Activated naive CD4-positive, alpha-beta T cell (primary cell): ENCODE measurements at places on chromosomes 12 and 14.
A peak's percentile ranks its signal among the peaks of the same experiment; 100 is the strongest.

- DNase-seq = no peak
These were observed 111.2 kb downstream of the MYRFL start for GRCh38 chr12:69936214-69936731.

DNA sequence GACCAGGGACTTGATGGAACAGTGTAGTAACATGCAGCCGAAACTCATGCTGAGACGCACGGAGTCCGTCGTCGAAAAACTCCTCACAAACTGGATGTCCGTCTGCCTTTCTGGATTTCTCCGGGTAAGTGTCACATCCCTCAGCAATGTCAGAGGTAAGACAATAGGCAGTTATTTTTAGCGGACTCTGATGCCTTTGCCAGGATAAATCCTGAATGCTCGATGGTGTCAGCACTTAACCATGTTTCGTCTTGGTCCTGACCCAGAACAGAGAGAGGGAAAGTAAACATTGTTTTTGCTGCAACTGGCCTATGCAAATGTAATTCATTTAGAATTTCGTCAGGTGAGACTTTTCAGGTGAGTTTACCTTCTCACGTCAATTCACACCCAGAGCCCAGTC is 112.3 kb downstream of the PLXNC1 start:
- DNase-seq = no peak

- DNase-seq = no peak
These were observed 165.9 kb upstream of the AMIGO2 start for GRCh38 chr12:47245623-47246022.

GRCh38 chr14:61566537-61567225 is 128.6 kb upstream of the HIF1A start:
- no peak for DNase-seq

GRCh38 chr12:29569132-29569757 is 71.8 kb upstream of the OVCH1 start:
- no peak for DNase-seq

DNA sequence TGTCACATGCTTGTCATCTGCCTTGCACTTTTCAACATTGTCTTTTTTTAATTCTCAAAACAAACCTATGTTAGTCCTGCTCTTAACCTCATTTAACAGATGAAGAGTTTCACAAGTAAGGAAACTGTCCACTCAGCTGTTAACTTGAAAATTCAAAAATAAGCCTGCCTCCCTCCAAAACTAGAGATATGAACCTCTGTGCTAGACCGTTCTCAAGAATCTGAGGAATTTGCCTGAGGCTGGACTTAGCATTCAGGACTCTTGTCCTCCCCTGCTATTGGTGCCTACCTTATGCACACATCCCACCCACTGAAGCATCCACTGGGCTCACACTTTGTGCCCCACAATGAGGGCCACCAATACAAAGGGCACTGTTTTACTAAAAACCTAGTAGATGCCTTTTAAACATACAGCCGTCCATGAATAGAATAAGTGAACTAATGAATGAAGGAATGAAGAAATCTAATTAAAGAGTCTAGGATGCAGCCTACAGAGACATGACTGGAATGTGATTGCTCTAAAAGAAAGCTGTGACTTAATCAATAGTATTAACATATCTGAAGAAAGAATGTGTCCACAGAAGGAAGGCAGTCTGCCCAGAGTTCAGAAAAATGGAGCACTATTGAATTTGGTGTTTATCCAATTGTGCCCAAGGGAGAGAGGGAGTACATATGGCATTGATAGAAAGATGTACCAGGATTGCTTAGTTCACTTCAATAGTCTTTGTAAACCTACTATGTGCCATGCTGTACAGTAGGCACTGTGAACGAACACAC is 238.5 kb downstream of the SPTSSA start:
- DNase-seq = no peak

DNA sequence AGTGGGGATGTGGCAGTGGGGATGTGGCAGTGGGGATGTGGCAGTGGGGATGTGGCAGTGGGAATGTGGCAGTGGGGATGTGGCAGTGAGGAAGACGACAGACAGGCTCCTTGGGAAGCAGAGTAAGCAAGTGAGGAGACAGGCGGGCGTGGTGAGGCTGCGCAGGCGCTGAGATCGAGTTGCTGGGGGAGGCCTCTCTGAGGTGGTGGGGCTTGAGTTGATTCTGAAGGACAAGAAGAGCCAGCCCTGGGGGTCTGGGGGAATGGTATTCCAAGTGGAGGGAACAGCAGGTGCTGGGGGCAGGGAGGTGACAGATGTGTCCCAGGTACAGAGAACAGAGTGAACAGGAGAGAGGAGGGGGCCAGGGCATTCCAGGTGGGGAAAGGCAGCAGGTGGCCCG is 33.8 kb upstream of the TSPAN9 start:
- DNase-seq = no peak

DNA sequence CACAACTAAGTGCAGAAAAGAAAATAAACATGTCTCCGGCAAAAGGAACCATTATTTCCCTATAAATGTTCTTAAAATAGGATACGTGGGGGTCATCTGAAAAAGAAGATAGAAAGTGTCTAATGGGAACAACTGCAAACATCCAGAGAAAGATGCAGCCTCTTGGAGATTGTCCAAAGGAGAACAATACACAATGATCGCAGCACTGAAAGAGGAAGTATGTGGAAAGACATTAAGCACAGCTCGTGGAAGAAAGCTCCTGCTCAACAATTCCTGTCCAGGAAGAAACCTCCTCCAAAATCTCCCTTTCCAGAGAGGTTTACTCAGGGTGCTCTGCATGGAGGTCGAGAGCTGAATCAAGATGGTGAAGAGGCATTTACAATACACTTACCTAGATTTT is 2.5 kb upstream of the LALBA start:
- no peak for DNase-seq

GRCh38 chr14:95541346-95541745 is 6.5 kb downstream of the GLRX5 start:
- DNase-seq = no peak

DNA sequence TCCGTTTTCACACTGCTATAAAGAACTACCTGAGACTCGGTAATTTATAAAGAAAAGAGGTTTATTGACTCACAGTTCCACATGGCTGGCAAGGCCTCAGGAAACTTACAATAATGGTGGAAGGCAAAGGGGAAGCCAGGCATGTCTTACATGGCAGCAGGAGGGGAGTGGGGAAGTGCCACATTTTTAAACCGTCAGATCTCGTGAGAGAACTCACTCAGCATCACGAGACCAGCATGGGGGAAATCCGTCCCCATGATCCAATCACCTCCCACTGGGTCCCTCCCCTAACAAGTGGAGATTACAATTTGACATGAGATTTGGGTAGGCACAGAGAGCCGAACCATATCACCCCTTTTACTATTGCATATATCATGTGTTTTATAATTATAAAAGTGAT is 2.0 kb upstream of the PIGH start:
- no peak for DNase-seq

DNA sequence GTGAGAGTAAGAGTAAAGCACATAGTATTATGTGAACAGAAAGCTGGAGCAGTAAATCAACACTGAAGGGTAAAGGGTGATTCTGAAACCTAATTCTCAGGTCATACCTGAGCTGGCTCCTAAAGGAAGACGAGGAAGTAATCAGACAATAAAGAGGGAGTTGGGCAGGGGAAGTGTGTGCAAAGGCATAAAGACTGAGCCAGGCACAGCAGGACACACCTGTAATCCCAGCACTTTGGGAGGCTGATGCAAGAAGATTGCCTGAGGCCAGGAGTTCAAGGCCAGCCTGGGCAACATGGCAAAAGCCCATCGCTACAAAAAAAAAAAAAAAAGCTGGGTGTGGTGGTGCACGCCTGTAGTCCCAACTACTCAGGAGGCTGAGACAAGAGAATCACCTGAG is 9.6 kb downstream of the ARF3 start:
- DNase-seq = no peak

GRCh38 chr14:56505361-56505760 is 74.2 kb upstream of the TMEM260 start:
- DNase-seq = no peak

GRCh38 chr12:46839964-46840363 is 14.2 kb upstream of the SLC38A4 start:
- no peak for DNase-seq

- no peak for DNase-seq
These were observed 21.9 kb upstream of the EIF5 start for GRCh38 chr14:103312006-103312635.

DNA sequence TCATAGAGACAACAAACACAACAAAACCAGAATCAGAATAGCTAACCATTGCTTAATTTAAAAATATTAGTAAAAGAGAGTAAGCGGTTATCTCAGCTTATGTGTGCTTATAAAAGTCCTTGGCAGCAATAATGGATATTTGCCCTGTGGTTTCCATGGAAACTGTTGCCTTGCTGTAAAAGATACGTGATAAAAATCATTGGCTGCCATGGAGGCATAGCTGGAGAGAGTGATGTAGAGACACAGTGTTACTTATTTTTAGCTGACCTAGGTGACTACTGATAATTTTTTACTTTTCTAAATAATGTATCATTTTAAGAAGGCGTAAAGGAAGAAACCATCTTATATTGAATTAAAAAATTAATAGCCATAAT is 92.9 kb downstream of the ERC1 start:
- no peak for DNase-seq

DNA sequence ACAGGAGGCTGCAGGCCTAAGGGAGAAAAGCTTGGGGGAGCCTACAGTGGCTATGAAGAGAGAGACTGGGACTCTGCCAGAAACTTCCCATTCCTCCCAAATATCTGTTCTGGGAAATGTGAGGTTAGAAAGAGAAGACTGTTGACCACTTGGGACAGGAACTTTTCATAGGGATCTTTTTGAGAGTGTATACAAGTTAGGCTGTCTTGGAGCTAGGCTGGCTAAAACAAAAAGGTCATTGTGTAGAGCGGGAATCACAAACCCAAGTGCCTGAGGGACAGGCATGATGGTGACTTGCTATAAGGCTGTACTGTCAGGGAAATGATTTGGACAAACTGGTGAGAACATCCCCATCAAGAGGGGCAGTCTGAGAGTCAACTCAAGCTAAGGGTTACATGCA is 175.1 kb downstream of the GRIP1 start:
- no peak for DNase-seq

DNA sequence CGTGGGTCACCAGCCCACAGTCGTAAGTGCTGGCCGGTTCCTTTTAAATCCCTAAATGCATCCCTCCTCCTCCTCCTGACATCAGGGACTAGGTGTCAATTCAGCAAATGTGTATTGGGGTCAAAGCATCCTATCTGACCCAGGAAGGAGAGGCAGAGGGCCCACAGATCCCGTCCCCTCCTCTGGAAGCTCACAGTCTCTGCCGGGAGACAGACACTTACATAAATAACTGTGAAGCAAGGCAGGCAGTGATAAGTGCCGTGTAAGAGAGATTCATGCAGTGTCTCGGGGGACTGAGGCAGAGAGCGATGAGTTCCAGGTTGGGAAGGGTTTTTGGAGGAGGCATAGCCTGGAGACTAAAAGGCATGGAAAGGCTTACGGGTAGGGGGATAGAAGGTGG is 44.1 kb downstream of the HRK start:
- no peak for DNase-seq

DNA sequence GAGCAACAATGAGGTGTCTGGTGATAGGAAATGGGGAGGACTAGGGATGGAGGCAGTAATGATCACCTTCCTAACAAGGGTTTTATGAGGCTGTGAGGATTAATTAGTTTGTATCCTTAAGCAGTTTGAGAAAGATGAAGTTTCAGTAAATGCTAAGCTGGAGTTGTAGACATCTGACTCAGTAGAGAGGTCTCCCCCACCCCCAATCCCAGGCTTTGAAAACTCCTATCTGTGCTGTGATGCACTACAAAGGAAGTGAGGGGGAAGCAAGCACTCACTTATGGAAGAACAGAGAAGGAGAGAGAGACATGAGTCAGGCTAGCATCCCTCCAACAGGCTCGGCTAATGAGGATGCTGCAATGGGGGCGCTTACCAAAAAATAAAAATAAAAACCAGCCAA is 5.5 kb upstream of the BCL11B start:
- DNase-seq = no peak

GRCh38 chr14:100849115-100849781 is 23.3 kb downstream of the MEG3 start:
- DNase-seq = no peak

- DNase-seq = no peak
These were observed 50.4 kb downstream of the SLC6A15 start for GRCh38 chr12:84862186-84862585.

GRCh38 chr12:92827836-92828431 is 101.2 kb downstream of the EEA1 start:
- DNase-seq = peak; percentile 1

DNA sequence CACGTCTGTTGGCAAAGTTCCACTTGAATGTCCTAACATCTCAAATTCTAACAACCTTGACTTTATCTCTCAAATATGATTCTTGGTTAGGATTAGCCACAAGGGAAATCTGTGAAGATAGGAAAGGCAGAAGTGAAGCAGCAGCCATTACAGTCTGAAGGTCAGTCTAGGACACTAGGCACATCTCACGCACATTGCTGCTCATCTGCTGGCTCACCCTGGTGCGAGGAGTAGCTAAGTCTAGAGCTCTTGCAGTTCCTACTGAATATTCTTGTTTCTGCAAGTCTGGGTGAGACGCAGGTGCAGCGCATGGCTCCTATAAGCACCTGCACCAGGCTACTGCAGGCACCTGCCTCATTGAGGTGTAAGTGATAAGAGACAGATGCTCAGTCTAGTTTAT is 6.4 kb upstream of the SLC25A3 start:
- DNase-seq = no peak

DNA sequence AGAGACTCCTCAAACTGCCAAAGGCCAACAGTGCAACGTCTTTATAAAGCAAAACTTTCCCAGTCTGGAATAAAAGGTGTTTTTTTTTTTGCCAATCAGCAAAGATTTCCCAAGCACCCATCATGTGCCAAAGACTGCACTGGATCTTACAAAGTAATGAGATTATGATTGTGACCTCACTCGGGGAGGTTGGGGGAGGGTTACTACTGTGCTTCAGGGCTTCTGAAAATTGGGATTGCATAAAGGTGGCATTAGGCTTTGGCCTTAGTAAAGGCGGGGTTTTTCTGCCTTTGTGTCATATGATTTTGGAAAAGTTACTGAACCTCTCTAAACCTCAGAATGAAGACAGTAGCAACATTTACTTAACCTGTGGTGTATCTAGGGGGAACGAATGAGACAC is 233.8 kb downstream of the DACT1 start:
- no peak for DNase-seq

DNA sequence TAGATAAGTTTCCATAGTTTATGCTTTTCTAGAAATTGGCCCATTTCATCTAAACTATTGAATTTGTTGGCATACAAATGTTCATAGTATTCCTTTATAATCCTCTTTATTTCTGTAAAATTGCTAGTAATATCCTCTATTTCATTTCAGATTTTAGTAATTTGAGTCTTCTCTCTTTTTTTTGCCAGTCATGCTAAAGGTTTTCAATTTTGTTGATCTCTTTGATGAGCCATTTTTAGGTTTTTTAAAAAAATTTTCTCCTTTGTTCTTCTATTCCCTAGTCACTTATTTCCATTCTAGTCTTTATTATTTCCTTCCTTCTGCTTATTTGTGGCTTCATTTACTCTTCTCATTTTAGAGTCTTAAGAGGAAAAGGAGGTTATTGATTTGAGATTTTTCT is 19.4 kb upstream of the PPM1A start:
- no peak for DNase-seq

- DNase-seq = no peak
These were observed 234.4 kb downstream of the CACNA1C start for GRCh38 chr12:2287151-2287550.

- no peak for DNase-seq
These were observed 49.0 kb downstream of the ZC3H14 start for GRCh38 chr14:88611878-88612277.
